ENCODE measurements at places on chromosomes 2 and 18.
A peak's percentile ranks its signal among the peaks of the same experiment; 100 is the strongest.

DNA sequence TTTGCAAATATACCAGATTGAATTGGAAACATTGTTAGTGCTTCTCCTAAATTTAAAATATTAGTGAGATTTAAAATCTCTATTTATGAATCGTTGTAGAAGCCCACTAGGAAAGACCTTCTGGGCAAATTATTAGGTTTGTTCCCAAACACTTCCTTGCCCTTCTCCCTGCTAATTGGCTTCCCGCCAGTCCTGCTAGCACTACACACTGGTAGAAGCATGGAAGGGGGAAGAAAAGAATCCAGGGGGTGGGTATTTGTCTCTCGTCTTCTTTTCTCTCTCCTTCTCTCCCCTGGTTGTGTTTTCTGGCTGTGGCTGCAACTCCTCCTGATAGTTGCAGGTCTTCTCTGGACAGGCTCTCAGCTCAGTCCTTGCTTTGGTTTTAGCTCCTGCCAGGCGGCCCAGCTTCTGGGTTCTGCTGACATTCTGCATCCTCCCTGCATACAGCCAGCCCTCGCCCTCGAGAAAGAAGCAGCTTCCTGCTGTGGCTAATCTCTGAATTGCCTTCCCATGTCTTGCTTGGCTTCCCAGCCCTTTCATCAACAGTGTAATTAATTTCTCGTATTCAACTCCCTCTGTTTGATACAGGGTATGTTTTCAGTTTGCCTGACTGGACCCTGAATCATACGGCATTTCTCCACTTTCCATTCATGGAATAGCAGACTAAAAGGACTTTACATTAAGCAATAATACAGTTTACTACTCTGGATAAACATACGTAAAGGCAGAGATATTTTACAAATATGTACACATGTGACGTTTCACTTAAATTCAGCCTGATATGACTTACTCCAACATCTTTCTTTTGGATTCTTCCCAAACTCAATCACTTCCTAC, 6.9 kb upstream of the PARD3B start:
- peak; percentile 20 for DNase-seq

DNA sequence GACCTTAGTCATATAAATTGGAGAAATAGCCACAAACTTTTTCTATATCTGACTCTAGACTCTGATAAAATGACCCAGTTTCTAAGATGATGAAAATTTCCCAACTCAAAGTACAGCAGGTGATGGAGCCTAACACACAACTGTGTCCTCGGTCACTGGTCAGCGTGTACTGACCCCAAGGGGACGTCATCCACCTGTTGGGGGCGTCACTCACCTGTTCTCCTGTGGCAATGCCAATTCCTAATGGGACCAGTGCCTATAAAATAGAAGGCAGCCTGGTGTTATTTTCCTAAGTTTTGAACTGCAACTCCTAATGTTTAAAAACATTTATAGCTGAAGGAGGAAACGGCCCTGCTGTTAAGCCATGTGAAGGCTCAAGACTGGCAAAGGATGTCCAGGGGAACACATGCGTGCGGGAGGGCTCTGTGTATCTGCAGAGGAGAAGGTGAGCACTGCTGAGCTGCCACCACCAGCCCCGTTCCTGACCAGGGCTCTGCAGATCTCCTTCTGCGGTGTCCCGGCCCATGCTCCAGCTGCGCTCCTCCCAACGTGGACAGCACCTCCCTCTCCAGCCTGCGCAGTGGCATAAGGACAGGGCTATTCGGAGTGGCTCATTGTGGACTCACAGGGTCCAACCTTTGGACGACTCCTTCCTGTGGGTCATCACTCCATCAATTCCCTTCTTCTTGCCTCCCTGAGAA, 21.2 kb downstream of the TYMS start:
- DNase-seq: no peak

DNA sequence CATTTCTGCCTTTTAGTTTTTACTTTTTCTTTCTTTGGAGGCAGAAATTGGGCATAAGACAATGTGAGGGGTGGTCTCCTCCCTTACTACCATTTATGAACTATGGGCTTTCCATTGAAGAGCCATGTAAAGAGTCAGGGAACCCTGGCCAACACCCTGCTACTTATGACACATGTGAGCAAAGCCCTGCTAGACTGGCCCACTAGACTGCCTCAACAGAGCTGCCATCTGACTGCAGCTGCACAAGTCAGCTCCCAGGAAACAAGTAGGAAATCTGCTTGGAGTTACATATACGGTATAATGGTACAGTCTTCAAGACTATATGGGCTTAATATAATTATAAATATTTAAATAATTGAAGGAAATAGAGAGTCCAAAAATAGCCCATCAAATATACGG, 816.8 kb downstream of the TRIB2 start:
- DNase-seq: no peak

DNA sequence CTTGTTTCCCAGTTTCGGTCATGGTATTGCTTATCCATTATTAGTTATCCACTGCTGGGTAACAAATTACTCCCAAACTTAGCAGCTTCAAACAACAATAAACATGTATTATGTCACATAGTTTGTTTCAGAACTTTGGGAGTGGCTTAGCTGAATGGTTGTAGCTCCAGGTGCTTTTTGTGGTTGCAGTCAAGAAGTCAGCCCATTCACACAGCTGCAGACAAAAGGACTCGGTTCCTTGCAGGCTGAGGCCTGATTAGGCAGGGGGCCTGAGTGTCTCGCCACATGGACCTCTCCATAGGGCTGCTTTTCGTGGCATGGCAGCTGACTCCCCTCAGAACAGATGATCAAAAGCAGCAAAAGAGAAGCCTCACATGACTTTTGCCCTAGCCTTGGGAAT, 58.2 kb upstream of the ITGA4 start:
- no peak for DNase-seq

GRCh38 chr18:22933966-22934423, 867 bp downstream of the RBBP8 start:
- DNase-seq: no peak

GRCh38 chr2:157431176-157431575, 12.7 kb downstream of the CYTIP start:
- DNase-seq: no peak

- DNase-seq: no peak
These were observed 151.7 kb downstream of the GBX2 start for GRCh38 chr2:236016496-236016895.

DNA sequence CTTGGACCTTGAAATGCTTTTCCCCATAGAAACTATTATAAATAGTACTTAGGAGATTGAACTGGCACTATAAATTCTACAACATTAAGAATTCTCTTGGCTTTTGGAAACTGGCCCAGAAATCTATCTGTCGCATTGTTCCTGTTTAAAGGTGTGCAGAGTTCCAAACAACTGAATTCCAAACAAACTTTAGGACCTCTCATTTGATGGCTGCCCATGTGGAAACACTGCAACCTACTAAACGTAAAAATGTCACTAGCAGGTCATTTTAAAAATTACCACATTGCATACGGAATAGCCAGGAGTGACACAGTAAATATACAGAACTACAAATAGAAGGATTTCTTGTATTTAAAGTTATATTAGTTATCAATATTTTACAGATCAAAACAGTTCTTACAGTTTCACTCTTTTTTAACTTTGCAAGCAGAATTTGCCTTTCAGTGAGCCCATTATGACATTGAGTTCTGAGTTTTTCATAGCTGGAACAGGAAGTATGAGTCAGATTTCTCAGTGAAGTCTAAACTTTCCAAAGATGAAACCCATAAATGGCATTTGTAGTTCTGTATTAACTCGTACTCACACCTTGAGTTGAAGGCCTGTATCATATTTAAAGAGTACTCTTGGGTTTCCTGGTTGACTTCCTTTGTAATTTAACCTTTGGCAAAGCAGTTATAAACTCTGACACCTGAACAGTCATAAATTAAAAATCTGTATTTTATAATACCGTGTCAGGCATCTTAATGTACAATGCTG, 142.3 kb upstream of the BOD1L2 start:
- DNase-seq: no peak

DNA sequence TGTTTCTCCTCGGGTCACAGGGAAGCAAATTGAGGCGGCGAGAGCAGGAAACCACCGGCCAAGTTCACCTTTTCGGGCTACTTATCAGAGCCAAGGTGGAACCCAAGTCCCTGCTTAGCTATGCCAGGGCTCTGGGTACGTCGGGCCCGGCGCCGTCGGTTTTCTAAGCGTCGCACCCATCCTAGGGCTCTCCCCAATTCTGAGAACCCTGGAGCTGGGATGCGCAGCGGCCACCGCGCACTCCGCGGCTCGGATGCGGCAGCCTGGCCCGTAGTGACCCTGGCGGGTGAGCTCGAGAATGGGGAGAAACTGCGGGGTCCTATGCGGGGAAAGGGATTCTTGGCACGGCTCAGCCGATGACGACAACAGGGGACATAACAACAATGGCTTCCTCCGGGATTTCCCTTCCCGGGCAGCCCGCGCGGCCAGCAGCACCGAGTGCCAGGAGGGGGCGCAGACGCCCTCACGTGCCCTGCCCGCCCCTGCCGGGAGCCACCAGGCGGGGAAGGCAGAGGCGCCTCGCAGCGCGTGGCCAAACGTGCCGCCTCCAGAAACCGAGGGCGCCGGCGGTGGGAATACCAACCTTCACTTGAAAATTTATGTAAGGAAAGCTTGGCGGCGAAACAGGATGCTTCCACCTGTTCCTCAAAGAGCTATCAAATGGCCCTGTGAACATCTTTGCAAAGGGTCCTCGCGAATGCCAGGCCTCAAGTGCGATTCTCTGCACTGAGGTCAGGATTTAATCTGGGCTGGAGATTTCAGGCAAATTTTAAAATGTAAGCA, 2.1 kb upstream of the SLC30A3 start:
- DNase-seq: no peak

DNA sequence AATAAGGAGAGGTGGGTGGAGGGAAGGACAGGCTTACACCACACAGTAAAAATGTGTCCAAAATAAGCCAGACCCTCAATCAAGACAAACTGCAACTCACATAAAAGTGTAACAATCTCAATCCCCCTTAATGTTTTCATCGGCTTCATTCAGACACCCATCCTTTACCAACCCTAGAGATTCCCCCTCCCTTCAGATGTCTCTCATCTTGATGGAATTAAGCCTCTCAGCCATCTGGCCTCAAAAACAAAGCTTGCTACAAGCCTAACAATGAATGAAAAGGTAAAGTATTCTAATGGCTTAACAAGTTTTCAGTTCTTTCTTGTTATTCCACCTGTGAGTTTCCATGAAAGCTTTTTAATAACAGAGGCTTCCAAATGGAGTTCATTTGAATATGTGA, 5.2 kb downstream of the RTTN start:
- no peak for DNase-seq

GRCh38 chr18:48900469-48900868, 50.3 kb downstream of the SMAD7 start:
- no peak for DNase-seq

GRCh38 chr18:32891130-32891529, 118.3 kb upstream of the KLHL14 start:
- no peak for DNase-seq

DNA sequence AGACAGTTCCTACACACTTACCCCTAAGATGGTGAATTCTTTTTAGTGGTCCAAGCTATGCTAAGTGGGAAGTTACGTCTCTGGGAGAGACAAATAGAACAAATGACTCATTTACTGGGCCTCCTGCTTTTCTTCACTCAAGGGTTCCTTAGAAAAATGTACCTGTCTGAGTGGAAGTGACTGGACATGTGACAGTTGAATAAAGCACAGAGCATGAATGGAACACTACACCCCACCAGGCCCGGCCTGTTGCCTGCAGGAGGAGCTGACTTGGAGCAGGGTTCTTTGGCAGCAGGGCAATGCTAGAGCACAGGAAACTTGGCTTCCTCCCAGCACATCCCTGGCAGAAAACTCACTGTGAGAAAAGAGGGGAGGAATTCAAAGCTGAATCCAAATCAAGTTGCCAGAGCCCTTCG, 451.0 kb upstream of the SETBP1 start:
- DNase-seq: peak; percentile 12

GRCh38 chr2:25419678-25420242, 78.0 kb upstream of the DNMT3A start:
- DNase-seq: no peak

- DNase-seq: no peak
These were observed 154.2 kb upstream of the KYNU start for GRCh38 chr2:142723236-142723635.

GRCh38 chr2:134262684-134263083, 8.8 kb downstream of the MGAT5 start:
- DNase-seq: no peak

GRCh38 chr18:33906046-33906445, 318.7 kb downstream of the NOL4 start:
- DNase-seq: no peak

- DNase-seq: no peak
These were observed 75.2 kb downstream of the VIT start for GRCh38 chr2:36771671-36772070.

DNA sequence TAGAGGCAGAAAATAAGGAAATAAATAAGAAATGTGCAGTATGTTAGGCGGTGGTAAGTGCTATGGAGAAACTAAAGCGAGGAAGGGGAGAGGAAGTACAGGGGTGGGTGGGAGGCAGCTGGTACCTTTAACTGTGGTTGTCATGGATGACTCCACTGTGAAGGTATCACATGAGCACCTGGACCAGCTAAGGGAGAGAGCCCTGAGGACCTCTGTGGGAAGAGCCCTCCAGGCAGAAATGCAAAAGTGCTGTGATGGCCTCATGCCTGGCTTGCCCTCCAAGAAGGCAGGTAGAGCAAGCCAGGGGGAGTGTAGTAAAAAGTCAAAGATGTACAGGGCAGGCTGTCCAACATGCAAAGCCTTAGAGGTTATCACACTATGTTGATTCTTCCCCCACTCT, 17.9 kb downstream of the LYPD6 start:
- DNase-seq: no peak

GRCh38 chr2:209468846-209469245, 45.0 kb downstream of the MAP2 start:
- DNase-seq: no peak

DNA sequence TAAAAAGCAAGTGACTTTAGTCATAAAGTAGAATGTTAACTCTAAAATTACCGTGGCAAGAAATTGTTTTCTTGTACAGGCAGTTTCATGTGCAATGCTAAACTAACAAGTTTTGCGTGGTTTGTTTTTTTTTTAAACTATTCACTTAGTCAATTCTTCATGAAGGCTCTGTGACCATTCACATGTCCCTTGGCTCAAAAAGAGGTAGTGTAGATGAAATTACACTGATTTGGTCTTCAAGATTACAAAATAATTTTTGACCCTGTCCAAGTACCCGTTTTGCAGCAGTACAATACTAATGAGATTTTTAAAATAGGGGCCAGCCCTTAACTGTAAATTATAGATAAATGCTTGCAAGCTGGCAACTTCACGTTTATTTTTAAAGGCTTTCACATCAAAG, 1.3 kb downstream of the TMEM131 start:
- DNase-seq: no peak

GRCh38 chr2:37623971-37624900, 47.2 kb downstream of the CDC42EP3 start:
- DNase-seq: no peak

DNA sequence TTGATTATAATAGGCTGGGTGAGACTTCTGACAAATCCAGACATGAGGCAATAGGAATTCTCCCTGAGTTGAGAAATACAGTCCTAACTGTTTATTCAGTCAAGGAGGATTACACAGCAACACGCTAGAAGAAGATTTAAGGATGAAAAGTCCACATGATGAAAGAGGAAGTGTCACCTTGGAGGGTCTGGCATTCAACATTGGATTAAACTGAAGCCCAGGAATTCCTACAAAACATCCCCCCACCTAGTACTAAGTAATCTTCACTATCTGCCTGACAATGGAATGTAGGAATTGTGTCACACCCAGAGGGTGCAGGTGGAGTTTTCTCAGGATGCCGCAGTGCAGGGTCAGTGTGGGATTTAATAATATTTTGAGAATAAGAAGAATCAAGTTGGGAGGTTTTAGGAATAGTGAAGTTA, 142.4 kb downstream of the SOCS6 start:
- no peak for DNase-seq

Measured in amniotic stem cell (primary cell).